Fibroblast of skin of left quadriceps (primary cell): ENCODE measurements at places on chromosomes 4 and X.

GRCh38 chrX:6382284-6382683, 152.6 kb downstream of the VCX3A start:
- no peak for DNase-seq

DNA sequence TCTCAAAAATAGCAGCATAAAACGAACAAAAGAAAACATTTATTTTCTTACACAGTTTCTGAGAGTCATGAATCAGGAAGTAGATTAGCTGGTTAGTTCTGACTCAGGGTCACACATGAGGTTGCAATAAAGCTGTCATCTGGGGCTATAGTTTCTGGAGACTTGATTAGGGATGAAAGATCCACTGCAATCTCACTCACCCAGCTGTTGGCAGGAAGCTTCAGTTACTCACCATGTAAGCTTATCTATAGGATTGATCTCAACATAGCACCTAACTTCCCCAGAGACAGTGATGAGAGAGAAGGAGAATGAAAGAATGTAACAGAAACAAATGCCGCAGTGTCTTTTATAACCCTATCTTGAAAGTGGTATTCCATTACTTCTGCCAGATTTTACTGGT, 435.5 kb downstream of the GABRG1 start:
- DNase-seq, result no peak

- DNase-seq, result no peak
These were observed 273.2 kb downstream of the ADGRL3 start for GRCh38 chr4:61473306-61473705.

GRCh38 chrX:109344678-109345077, 137.2 kb downstream of the GUCY2F start:
- peak; percentile 59 for DNase-seq

DNA sequence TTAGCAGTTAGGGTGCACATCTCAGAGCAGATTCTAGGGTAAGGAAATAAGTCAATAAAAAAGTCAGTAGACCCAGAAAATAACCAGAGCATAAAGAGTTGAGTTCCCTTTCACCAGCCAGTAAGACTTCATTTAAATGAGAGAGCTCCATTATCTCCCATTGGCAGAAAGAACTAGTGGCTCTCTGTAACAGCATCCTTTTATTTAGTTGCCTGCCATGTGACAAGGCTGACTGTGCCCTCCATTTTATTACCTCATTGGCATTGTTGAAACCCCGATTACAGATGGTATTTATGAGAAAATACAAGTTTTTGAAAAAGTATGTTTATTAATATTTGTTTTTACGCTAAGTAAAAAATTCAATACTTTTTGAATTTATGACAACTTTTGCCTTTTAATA, 859.5 kb upstream of the NDST4 start:
- DNase-seq, result no peak

DNA sequence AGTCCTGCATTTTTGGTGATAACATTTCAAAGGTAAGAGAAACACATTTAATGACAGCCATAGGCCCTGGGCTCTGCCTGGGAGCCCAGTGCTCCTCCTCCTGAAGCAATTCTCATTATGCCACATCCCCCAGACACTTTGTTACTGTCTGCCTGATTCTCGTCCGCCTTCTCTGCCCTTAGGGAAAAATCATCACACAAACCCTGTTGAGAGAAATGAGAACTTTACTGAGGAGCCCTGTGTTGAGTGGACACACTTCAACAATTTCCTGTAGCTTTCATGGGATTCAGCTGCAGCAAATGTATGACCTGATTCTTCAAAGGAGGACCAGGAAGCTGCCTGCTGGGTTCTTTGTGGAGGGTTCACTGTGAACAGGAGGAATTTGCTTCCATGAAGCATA, 566.5 kb upstream of the FRG1 start:
- no peak for DNase-seq

- no peak for DNase-seq
These were observed 171.8 kb upstream of the CLNK start for GRCh38 chr4:10856271-10856782.

DNA sequence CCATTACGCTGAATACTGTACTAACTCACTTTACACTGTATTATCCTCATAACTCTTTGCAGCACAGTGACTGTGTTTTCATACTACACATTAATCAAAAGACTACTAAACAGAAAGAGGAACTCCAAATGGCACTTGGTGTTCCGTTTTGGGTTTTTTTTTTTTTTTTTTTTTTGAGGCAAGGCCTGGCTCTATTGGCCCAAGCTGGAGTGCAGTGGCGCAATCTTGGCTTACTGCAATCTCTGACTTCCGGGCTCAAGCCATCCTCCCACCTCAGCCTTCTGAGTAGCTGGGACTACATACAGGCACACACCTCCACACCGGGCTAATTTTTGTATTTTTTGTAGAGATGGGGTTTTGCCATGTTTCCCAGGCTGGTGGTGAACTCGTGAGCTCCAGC, 10.7 kb downstream of the KLHL8 start:
- no peak for DNase-seq

GRCh38 chrX:113828470-113828869, 755.4 kb upstream of the HTR2C start:
- DNase-seq, result no peak
